T-cell (primary cell): ENCODE measurements at places on chromosomes 7 and 10.

GRCh38 chr7:31123726-31124125 is 71.6 kb downstream of the ADCYAP1R1 start:
- no peak for DNase-seq

DNA sequence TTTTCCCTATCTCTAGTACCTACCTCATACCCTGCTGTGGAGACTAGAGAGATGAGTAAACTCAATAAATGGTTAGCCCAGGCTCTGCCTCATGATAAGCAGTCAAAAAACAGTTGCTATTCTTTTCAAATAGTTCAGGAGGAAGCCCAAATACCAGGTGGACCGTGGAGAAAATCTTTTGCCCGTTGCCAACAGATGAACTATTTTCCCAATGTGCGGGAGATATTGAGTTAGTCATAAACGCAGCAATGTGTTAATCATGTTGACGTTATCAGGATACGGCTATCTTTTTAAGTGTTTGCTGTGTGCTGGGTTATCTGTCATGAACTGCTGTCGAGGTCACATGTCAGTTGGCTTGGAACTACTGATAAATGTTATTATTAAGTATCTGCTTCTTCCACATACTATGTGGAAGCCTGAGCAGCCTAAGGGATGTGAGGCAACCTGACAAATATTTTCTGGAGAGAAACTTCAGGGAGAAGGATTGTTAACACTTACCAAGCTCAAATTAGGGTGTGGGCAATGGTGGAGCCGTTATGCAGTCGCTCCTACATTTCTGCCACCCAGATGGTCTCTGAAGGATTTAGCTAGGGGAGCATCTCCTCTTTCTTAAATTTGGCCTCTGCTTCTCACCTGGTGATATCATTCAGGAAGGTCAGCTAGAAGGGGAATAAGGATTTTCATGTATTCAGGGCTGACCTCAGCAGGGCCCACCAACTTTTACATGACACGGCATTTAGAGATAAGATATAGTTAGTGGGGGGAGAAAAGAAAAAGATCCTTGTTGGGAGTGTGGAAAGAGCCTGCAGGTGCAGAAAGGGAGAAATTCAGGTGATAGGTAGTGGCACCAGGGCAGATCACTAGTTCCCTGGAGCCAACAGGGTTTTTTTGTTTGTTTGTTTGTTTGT is 33.5 kb upstream of the SLC26A3 start:
- DNase-seq: no peak

DNA sequence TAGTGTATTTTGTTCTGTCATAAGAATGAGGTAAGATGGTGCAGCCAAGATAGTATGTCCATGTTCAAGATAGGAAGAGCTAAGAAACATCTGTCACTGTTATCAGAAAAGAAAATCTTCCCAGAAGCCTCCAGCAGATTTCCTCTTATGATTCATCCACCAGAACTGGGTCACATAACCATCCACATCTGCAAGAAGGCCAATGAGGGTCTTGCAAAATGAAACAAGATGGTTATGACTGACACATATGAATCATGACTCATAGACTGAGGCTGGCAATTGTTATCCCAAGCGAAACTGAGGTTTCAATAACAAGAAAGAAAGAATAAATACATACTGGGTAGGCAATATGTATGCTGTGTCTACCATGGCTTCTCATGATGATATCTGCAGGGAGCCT is 30.3 kb downstream of the CCNJ start:
- DNase-seq: no peak

- DNase-seq: no peak
These were observed 33.2 kb upstream of the MXI1 start for GRCh38 chr10:110174201-110174600.

DNA sequence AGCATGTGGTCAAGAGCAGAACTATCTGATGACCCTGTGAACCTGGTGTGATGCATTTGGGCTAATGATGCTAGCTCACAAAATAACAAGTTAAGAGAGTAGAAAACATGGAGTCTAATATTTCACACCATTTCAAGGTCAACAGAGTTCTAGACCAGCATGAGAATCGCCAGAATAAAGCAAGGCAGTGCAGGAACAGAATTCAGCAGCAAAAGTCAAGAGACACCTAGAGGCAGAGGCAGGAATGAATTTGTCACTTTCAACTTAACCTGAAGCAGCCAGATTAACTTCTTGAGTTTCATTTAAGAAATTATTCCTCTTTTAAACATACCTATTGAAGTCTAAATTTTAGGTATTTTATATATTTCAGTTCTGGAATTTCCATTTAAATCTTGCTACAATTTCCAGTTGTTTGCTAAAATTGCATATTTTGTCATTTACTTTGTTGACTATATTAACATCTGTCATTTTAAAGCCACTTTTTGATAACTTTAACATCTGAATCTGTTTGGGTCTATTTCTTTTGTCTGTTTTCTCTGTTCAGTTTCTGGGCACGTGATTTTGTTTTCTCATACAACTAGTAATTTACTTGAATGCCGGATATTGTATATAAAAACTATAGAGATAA is 44.2 kb upstream of the PRSS58 start:
- no peak for DNase-seq

- DNase-seq: no peak
These were observed 704.7 kb upstream of the C7orf33 start for GRCh38 chr7:147885869-147886268.

GRCh38 chr10:89563861-89564478 is 28.6 kb upstream of the SLC16A12 start:
- DNase-seq: no peak

GRCh38 chr10:84263716-84264115 is 18.9 kb downstream of the RGR start:
- no peak for DNase-seq

GRCh38 chr7:121591926-121592325 is 195.8 kb upstream of the FAM3C start:
- no peak for DNase-seq

DNA sequence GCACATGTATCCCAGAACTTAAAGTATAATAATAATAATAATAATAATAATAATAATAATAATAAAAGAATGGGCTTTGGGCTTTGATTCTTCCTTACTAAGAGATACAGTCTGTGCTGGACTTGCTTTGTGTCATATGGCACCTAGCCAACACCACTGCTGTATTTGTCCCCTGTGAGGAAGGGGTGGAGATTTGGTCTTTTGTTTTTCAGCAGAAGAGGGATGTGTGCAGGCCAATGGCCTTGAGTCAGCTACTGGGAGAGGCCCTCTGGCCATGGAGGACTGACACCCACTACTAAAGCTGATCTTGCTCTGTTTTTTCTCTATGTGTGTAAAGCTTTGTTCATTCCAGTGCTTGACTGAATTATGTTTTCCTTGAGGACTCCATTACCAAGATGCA is 573.0 kb upstream of the PCDH15 start:
- no peak for DNase-seq

DNA sequence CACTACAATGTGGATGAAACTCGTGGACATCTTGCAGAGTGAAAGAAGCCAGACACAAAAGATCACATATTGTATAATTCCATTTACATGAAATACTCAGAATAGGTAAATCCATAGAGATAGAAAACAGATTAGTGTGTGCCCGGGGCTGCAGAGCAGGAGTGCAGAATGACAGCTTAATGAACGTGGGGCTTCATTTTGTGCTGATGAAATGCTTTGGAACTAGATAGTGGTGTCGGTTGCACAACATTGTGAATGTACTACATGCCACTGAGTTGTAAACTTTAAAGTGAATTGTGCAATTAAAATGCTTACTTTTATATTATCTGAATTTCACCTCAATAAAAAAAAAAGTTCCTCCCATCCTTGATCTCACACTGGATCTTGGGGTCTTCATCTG is 31.8 kb upstream of the CARD11 start:
- no peak for DNase-seq

- no peak for DNase-seq
These were observed 304.5 kb upstream of the FZD8 start for GRCh38 chr10:35946556-35946955.

DNA sequence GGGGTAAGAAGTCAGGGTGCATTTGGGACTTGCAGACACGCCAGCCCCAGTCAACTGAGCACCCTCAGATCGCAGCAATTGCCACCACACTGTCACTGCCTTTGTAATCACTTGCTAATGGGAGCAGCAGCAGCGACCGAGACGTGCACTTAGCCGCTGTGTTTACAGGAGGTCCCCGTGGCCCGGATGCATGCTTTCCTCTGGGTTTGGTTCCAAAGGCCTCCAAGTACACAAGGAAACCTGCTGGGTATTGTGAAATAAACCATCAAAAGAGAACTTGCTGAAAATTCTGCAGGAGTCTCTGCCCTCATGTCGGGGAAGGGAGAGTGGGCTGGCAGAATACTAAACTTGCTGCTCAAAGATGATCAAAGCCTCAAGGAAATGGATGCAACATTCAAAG is 341.7 kb downstream of the DNAJB6 start:
- DNase-seq: no peak

- no peak for DNase-seq
These were observed 163.8 kb downstream of the PLXNA4 start for GRCh38 chr7:132412435-132412834.

DNA sequence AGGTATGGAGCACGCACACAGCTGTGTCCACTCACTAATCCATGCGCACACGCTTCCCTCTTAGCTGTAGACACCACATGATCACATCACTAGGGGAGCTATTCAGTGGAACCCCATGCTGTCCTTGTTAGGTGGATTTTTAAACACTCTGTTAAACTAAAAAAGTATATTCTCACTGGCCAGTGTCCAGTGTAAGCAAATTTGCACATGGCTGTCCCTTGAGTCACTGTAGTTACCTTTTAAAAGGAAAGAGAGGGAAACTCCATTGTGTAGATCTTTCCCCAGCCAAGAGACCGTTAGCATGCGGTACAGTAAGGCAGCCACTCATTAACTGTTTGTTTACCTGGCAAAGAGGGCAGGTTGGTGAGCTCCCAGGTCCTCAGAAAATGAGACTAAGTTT is 81.6 kb upstream of the INSYN2A start:
- no peak for DNase-seq

DNA sequence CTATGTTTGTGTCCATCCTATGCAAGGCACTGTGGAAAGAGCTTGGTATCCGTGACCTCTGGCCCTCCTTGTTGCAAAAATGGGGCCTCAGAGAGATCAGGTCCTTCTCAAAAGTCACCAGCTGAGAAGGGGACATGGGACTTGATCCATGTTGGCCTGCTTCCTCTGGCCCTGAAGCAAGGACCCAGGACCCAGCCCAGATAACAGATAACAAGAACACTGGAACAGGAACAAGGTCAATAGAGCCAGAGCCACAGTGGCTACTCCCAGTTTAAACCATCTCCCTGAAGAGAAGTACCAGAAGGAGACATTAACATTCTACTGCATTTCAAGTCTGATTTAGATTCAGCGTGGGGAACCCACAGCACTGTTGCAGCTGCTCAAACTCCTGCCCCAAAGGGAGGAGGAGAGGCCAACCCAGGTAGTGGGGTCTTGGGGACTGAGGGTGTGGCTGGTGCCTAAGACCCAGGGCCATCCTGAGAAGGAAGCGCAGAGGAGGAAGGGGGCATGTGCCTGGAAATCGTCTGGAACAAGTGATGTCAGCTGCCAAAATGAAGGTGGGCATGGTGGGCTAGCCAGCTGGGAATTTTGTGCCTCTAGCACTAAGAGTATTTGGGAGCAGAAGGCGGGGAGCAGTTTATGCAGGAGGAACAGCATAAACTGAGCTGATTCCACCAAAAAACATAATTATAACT is 61.2 kb downstream of the VSTM4 start:
- DNase-seq: no peak

DNA sequence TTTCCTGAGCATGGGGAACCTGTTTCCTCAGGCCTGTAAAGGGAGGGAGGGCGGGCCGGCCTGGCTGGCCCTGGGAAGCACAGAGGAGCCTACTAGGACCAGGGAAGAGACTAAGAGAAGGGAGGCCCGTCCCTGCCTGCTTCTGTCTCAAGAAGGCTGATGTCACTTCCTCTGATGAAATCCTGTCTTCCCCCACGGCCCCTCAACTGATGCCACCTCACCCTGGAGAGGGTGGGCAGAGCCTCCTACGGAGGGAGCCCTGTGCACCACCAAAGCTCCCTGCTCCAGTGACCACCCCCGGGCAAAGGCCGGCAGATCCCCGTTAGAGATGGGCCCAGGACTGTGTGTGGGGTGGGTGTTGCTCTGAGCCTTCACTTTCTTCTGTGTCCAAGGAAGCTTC is 1.0 kb upstream of the PILRA start:
- DNase-seq: no peak

DNA sequence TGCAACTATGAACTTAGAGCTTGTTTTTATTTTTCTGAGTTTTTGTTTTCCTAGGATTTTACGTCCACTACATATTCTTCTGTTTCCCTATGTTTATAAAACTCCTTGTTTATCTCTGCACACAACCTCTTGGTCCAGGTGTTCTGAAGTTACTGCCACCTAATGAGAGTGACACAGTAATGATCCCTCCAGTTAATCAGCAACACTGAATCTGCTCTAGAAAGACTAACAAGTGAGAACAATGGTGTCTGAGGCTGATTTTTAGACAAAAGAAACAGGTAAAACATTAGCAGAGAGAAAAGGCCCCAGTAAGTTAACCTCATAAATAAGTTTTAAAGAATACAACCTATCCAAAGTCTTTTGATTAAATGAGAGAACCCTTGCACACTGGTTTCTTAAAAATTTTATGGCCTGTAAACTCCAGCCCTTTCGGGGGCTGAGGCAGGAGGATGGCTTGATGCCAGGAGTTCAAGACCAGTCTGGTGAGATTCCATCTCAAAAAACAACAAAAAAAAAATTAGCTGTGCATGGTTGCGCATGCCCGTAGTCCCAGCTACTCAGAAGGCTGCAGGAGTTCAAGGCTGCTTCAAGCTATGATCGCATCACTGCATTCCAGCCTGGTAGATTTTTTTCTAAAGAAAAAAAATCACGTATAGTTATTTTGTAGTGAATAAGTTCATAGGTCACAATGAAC is 397.6 kb downstream of the MAGI2 start:
- DNase-seq: no peak
